Stimulated activated CD4-positive, alpha-beta T cell treated with anti-CD3 and anti-CD28 coated beads, Interleukin-1b, Interleukin-23, amount 100 ng/mL, for 1 hour (primary cell): ENCODE measurements at places on chromosomes 5 and 9.
A peak's percentile ranks its signal among the peaks of the same experiment; 100 is the strongest.

DNA sequence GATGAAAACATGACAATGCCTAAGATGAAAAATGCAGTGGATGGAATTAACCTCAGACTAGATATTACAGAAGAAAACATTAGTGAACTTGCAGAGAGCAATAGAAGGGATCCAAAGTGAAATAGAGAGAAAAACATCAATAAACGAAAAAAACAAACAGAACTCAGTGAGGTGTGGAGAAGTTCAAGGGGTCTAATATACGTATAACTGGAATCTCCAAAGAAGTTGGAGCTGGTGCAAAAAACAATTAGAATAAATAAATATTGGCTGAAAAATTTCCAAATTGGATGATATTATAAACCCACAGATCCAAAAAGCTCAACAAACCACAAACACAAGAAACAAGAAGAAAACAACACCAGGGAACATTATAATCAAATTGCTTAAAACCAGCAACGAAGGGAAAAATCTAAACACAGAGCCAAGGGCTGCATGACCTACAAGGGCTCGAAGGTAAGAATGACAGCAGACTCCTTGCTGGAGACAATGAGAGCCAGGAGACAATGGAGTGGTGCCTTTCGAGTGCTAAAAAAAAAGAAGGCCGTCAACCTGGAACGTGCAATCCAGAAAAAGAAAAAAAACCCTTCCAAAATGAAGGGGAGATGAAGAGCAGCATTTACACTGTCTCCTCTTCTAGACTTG, 11.8 kb downstream of the FAM163B start:
- DNase-seq, result no peak

DNA sequence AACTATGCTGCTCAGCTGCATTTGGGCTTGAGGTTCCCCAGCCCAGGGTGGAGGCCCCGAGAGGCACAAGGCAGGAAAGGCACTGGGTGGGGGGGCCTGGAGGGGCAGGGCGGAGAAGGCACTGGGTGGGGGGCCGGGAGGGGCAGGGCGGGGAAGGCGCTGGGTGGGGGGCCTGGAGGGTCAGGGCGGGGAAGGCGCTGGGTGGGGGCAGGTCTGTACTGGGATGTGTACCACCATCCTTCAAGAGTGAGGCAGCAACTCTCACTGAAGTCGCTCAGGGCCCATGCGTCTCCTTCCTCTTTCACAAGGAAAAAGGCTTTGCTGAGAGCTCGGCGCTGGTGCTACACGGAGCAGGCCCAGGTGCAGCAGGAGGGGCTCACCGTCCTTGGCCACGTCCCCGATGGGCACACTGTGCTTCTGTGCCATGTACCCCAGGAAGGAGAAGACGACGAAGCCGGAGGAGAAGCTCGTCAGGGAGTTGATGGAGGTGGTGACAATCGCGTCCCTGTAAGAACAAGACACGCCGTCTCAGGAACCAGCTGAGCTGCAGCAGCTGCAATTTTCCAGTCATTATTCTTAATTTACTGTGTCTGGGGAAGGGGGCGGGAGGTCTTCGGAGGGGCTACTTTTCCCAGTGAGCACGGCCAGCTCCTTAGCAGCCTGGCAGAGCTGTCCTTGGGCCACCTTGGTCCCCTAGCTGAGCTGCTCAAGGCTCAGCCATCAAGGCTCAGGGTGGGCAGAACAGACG, 30.8 kb downstream of the SLC6A3 start:
- DNase-seq, result no peak

- DNase-seq, result no peak
Measured at GRCh38 chr5:33969572-33970452, 14.7 kb downstream of the SLC45A2 start.

- DNase-seq, result no peak
Measured at GRCh38 chr5:39843767-39844166, 419.0 kb upstream of the DAB2 start.

DNA sequence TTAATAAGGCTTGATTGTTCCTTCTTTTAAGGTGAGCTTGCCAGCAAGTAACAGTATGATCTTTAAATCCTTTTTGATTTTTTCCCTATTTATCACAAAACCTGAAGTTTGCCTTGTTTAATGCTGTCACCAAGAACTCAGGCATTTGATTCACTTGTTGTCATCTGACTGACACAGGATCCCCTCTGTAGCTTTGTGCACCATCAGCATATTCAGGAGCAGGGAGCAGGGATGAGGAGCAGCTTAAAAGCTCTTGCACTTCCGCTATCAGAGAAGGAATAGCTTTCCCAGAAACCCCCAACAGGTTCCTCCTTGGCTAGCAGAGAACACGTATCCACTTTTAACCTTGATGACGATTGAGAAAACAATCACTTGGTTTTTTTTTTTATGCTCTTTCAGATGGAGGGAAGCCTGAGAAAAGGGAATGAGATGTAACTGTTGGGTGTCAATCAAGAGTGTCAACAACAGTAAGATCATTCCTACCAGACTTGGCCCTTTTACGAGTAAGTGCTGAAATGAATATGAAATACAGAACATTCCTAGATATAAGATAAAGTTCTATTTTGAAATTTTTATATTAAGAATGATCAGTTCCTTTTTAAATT, 433.1 kb upstream of the CDH18 start:
- DNase-seq, result no peak

DNA sequence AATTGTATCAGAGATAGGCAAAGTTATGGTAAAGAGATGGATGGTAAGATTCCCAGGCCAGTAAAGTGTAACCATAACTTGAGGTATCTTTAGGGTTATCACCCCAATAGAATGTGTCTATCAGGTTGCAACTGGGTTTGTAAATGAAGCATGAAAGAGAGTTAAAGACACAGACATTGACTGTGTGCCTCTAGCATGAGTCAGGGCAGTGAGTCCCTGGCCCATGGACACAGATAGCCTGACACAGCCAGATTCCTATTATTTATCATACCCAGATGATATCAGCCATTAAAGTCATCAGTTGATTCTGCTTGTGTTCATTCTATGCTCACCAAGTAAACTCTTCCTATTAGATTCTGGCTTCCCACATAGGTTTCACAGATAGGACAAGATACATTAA, 33.5 kb upstream of the SNAPC3 start:
- no peak for DNase-seq

DNA sequence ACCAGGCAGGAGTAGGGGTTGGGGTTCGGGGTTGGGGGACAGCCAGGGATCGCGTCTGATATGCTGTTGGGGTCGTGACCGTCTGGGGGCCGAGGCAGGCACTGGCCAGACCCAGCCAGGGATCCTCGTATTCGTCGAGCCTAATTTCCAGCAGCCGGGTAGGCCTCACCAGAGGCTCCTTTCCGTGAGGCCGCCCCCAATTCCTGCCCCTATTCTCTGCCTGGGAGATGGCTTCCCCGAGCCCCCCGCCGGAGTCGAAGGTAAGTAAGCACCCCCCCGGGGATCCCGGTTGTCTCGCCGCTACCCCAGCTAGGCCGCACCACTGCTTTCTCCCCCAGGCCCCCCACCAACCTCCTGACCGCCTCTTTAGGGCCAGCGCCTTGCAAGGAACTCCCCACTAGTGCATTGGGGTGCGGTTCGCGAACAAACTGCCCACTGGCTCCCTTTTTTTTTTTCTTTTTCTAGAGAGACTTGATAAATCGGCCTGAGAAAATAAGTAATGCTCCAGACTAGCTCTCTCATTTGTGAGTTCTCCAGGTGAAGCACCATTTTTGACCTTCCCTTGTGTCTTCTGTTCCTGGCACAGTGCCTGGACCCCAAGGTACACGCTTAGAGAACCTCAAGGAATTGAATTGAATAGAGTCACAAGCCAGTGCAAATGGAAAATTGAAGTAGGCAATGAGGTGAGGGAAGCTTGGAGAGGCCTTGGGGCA, 435 bp downstream of the ZNF189 start:
- no peak for DNase-seq

DNA sequence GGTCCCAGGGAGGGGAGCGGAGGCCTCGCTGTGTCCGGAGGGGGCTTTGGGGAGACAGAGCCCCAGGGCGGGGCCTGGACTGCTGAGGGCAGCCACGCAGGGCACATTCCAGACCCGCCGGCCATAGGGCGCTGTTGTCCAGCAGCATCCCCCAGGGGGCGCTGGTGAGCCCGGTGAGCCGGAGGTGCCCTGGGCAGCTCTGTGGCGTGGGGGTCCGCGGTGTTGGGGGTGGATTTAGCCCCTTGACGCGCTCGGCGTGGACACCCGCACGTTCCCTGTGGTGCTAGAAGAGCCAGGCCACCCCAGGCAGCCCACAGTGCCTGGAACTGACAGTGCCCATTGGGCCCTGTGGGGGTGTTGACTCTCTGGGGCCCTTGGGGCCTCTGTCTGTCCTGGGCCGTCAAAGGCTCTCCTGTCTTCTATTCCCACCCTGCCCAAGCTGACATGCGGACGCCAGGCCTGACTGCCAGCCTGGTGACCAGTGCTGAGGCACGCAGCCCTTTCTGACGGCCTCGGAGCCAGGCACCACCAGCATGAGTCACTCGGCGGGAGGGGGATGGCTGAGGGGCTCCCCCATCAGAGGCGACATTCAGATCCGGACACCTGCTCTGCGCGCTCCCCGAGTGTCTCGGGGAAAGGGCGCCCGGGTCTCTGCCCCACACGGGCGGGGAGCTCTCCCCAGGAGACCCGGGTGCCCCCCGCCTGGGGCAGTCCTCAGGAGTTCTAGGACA, 23.9 kb downstream of the TPPP start:
- peak; percentile 31 for DNase-seq

- no peak for DNase-seq
Measured at GRCh38 chr9:133591985-133592384, 17.2 kb downstream of the FAM163B start.

GRCh38 chr9:104635456-104635855, 17.5 kb upstream of the OR13C9 start:
- DNase-seq, result no peak

GRCh38 chr5:65151614-65152013, 330.1 kb downstream of the ADAMTS6 start:
- DNase-seq, result no peak

GRCh38 chr5:124538191-124538590, 208.2 kb downstream of the ZNF608 start:
- no peak for DNase-seq

GRCh38 chr5:13331585-13331984, 612.9 kb downstream of the DNAH5 start:
- no peak for DNase-seq

DNA sequence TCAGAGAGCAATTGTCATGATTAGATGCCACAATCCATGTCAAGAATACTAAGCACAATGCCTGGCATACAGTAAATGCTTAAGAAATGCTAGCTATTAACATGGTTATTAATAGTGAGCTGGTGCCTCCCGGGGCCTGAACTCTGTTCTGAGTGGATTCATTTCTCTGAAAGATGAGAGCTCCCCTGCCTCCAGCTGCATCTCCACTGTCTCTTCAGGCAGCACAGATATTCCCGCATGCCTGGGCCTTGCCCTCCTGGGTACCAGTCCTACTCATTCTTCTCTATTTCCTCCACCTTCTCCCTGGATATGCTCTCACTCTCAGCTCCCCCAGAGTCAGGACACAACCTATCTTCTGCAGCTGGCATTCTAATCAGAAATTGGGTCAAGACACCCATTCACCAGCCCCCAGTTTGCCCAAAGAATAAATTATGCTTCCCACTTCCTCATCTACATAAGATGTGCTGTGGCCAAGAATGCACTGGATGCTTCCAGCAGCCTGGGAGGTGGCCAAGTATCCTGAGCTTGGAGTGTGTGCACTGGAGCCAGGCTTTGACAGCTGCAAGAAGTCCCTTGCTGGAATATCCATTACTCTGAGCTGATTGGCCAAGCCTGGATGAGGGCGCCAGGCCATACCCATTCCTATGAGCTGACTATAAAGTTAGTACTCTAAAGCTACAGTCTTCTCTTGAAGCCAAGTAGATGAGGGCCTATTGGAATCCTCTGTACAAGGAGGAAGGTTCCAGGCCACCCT, 669.0 kb downstream of the ACTL7B start:
- no peak for DNase-seq

GRCh38 chr5:76144513-76145274, 61.5 kb downstream of the SV2C start:
- no peak for DNase-seq

DNA sequence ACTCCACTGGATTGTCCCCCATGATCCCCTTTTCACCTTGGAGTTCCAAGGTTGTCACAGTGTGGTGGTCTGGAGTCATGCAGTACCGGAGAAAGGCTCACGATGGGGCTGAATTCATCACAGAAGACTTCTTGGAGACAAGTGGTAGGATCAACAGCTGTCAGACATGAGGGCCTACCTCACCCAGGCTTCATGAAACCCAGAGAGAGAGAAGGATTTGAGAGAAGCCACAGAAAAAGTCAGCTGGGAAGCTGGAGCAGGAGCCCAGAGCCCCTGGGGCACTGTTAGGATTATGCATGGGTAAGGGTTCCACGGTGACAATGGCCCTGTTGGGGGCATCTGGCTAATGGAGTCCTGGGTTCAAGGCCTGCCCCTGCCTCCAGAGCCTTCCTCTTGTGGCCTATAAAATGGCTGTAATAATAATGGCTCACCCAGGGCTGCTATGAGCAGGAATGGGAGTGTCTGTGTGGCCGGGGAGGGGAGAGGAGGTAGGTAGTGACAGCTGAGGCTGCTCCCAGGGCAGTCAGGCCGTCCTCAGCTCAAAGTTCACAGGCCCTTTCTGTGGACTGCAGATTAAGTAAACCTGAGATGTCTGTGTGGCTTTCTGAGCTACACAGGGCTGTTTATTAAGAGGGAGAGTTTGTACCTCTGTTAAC, 910 bp downstream of the TRIM14 start:
- no peak for DNase-seq

GRCh38 chr5:53361708-53362107, 118.7 kb upstream of the FST start:
- no peak for DNase-seq

DNA sequence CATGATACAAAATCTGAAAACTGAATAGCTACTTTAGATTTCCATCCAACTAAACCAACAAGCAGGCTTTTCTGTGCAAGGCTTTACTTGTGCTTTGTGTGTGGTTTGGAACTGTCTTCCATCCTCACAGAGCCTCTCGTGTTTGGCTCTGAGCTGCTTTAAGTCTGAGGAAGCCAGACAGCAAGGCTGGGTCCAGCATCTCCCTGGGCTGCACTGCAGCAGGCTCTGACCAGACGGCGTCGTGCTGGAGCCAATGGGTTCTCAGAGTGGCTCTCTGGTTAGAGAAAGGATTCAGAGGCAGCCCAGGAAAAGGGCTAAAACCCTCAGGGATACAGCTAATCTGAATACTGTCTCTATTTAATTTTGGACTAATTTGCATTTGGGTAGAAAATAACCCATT, 207.9 kb upstream of the EFNA5 start:
- no peak for DNase-seq

DNA sequence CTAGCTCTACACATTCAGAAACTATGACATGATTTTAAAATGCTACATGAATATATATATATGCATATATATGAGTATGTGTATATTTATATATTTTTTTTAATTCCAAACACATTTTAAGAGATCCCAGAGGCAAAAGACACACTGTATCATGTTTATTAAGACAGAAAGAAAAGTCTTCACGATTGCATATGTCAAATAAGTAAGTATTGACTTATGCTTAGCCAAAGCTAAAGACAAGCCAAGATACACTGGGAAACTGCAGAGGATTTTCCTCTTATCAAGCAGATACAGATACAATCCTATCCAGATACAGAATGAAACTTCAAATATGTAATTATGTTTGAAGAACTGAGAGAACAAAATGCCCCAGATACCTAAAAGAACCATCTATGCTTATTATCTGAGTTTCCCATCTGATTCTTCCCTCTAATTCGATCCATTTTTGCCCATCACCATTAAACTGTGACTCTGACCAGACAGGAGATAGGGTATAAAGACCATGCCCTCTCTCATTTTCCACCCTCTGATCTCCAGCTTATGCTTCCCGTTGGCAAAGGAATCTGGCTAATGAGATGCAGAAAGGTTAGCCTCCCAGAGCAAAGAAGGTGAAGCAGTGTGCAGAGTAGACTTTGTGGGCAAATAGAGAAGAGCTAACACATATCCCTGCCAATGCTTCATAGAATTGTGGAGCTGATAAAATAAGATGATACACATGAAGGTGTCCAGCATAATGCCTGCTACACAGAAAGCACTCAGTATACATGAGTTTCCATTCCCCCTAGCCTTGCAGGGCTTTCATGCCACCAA, 131.0 kb upstream of the TARS1 start:
- no peak for DNase-seq
